ENCODE measurements at places on chromosomes 1 and 21. TPM values are rescaled to one million over a fixed set of nuclear protein-coding genes. Genes with fewer than 3 reads are reported as not detected.

- DNase-seq: no peak
- H3K27ac ChIP-seq: peak overlapping the region; percentile 17
- H3K4me1 ChIP-seq: peaks cover 16% of the 10 kb centered on the region
- H3K4me3 ChIP-seq: no peak overlapping the region
These were observed 9.9 kb upstream of the ETV3 start for GRCh38 chr1:157147906-157148700.

DNA sequence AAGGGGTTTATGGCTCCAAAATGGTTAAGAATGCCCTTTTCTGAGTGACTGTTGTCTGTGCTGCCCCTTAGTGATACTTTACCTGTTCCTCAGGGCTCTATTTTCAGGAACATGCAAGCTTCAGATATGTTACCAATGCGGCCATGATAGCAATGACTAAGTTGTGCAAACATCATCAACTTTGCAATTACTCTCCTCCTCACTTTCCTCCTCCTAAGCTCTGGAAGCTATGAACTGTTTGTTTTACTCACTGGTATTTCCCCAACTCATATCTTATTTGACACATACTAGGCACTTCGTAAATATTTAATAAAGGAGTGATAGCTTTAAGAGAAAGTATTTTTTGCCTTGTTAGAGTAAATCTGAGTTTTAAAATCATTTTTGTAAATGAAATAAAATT is 53.8 kb downstream of the RWDD3 start:
- no peaks in the 10 kb centered on the region for H3K36me3 ChIP-seq
- H3K4me3 ChIP-seq: no peak overlapping the region
- H3K27me3 ChIP-seq: no peaks in the 10 kb centered on the region
- DNase-seq: no peak
- H3K4me1 ChIP-seq: no peaks in the 10 kb centered on the region

Gene PTPRC
- total RNA-seq: 854 TPM

Gene DLGAP3
- 0.55 TPM for total RNA-seq

All from activated naive CD8-positive, alpha-beta T cell treated with anti-CD3 and anti-CD28 coated beads, Interleukin-2, amount 10 ng/mL, durations not matched to agents 7 days and 5 days (primary cell).